ENCODE measurements at places on chromosomes 2 and 18. TPM values are rescaled to one million over a fixed set of nuclear protein-coding genes. Genes with fewer than 3 reads are reported as not detected.

Gene LRRTM1
- total RNA-seq: not detected

Gene FAM136A
- 104 TPM for total RNA-seq

Gene TMEM200C
- total RNA-seq: not detected

Gene VSNL1
- total RNA-seq: not detected

Gene EMILIN1
- total RNA-seq: 0.36 TPM

Gene MAP3K19
- total RNA-seq: not detected

Gene ICOS
- not detected for total RNA-seq

Gene RPRM
- not detected for total RNA-seq

Gene ACOXL
- not detected for total RNA-seq

Gene BZW1
- 391 TPM for total RNA-seq

Gene C2orf66
- 0.09 TPM for total RNA-seq

Gene DNAJC5G
- total RNA-seq: not detected

Gene LONRF2
- 3.0 TPM for total RNA-seq

Gene STAT4
- total RNA-seq: 3.2 TPM

Gene ITGB6
- 0.84 TPM for total RNA-seq

Gene KIAA1328
- total RNA-seq: 1.0 TPM

Gene TCF23
- not detected for total RNA-seq

Gene HOXD3
- total RNA-seq: 0.27 TPM

Gene STRADB
- 25.7 TPM for total RNA-seq

Gene HNRNPLL
- 20.9 TPM for total RNA-seq

Gene SKOR2
- total RNA-seq: not detected

Gene CASP10
- 2.5 TPM for total RNA-seq

Gene PLCD4
- total RNA-seq: 0.30 TPM

Gene UGT1A9
- total RNA-seq: 4.7 TPM

Gene KIF5C
- 0.41 TPM for total RNA-seq

Gene FBLN7
- total RNA-seq: 0.42 TPM

Gene RGPD3
- 0.19 TPM for total RNA-seq

Gene SGPP2
- 0.16 TPM for total RNA-seq

Gene GPBAR1
- total RNA-seq: 0.15 TPM

Gene CFC1
- not detected for total RNA-seq

Gene CD8A
- 0.29 TPM for total RNA-seq

Gene IL36RN
- total RNA-seq: 0.06 TPM

Gene ZAP70
- 0.06 TPM for total RNA-seq

Gene SPATS2L
- total RNA-seq: 126 TPM

Gene PLEKHH2
- total RNA-seq: 0.75 TPM

Gene C2orf92
- total RNA-seq: 0.35 TPM

Gene CFAP65
- total RNA-seq: 0.14 TPM

Gene CHRNG
- not detected for total RNA-seq

Gene ASXL2
- total RNA-seq: 10.9 TPM

Gene ZSWIM2
- total RNA-seq: not detected

Gene RTP5
- not detected for total RNA-seq

Gene RIT2
- not detected for total RNA-seq

Gene ALPP
- 0.35 TPM for total RNA-seq

Gene EMILIN2
- total RNA-seq: 12.3 TPM

Gene GPATCH11
- 9.2 TPM for total RNA-seq

Gene SLC30A3
- 3.4 TPM for total RNA-seq
